NCI-H1436 treated with DMSO at 0.1 percent for 48 hours (cell line): ENCODE measurements at places on chromosomes 5 and 9.

DNA sequence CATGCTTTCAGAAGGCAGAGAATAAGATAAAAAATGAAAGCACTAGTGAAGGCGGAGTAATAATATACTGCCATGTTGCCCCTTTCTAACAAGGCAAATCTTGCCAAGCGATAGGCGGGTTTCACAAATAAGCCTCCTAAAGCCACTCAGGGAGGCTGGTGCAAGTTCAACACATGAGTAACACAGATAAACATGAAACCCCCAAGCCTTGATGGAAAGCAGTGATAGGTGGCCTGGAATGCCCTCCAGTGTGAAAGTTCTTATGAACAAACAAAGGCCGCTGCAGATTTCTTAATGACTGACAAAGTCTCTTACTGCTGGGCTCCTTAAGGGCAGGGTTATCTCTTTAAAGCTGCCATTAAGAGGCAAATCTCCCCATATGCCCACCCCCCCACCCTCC is 154.7 kb downstream of the ZDHHC21 start:
- DNase-seq: no peak

- DNase-seq: no peak
Observed at GRCh38 chr5:41863871-41864486, 6.2 kb downstream of the OXCT1 start.

- no peak for DNase-seq
Observed at GRCh38 chr5:98785244-98785643, 11.8 kb downstream of the RGMB start.

- no peak for DNase-seq
Observed at GRCh38 chr9:21988056-21988990, 5.9 kb downstream of the CDKN2A start.

- no peak for DNase-seq
Observed at GRCh38 chr9:121088576-121088975, 13.8 kb downstream of the CNTRL start.

- no peak for DNase-seq
Observed at GRCh38 chr9:131020388-131020787, 11.4 kb downstream of the LAMC3 start.

GRCh38 chr5:154193283-154193682 is 2.8 kb downstream of the GALNT10 start:
- DNase-seq: no peak

GRCh38 chr9:5493679-5494511 is 16.4 kb upstream of the PDCD1LG2 start:
- DNase-seq: no peak
